Ureter (tissue), 1 donor: ENCODE measurements at places on chromosomes 3 and 15. TPM values are rescaled to one million over a fixed set of nuclear protein-coding genes. Genes with fewer than 3 reads are reported as not detected.
A peak's percentile ranks its signal among the peaks of the same experiment; 100 is the strongest.

CKMT1B gene
- total RNA-seq, result 28.6 TPM

GSK3B gene
- total RNA-seq, result 48.4 TPM

TUSC7 gene
- total RNA-seq, result not detected

STAC gene
- 20.4 TPM for total RNA-seq

TRAT1 gene
- 0.96 TPM for total RNA-seq

DNA sequence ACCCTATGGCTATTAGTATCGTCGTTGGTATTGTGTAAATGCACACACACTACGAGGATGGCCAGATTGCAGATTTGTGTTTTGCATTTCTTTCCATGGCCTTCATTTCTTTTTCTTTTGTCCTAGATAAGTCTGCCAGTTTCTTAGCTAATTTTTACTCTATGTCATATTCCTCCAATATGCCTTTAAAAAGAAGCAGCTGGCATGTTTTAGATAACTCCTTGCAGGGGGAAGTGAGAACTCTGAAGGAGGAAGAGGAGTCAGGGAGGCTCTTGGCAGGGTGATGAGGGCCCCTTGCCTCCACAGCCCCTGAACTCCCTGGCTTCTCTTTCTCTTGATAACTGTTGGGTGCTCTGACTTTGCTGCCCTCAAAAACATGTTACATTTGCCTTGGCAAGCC is 244.0 kb downstream of the GABRG3 start:
- no peak for DNase-seq

GRCh38 chr3:18283680-18284079 is 141.5 kb downstream of the SATB1 start:
- DNase-seq, result no peak

DNA sequence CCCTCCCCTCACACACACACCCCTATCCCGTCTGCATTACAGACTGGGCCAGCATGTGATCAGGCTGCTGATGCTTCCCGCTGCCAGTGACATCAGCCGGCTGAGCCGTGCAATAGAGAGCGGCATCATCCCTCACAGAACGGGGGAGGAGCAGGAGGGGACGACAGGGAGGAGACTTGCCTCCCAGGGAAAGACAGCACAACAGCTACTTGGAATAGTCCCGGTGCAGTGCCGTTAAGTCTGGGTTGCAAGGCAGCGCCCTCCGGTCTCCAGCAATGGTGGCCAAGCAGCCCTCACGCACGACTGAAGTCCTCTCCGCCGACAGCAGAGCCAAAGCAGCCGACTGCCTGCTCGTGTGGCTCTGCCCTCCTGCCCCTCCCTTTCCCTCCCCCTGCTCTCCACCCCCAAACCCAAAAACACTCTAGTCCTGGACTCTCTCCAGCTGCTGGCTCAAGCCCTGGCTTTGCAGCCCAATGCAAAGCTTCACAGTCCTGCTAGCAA is 31.5 kb upstream of the RPS17 start:
- peak; percentile 70 for DNase-seq

DNA sequence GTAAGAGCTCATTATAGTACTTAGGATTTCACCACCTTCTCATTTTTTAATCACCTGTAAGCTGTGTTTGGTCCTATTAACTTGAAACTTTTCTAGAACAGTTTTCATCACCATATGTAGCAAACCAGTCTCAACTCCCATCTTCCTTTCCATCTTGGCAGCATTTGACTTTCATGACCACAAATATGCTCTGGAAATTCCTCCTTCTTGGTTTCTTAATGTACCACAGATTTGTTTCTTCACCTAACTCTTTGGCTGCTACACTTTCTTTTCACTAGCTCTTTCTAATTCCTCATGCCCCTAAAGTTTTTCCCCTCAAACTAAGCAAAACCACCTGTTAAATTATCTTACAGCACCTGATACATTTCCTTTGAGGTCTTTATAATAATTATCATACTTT is 13.2 kb upstream of the NMB start:
- DNase-seq, result no peak

GRCh38 chr3:42101048-42101447 is 9.9 kb downstream of the TRAK1 start:
- DNase-seq, result no peak

GRCh38 chr15:70195587-70196305 is 98.0 kb upstream of the TLE3 start:
- peak; percentile 64 for DNase-seq
